ENCODE measurements at places on chromosomes 7 and 10. TPM values are rescaled to one million over a fixed set of nuclear protein-coding genes. Genes with fewer than 3 reads are reported as not detected.

NRCAM gene
- total RNA-seq, result 0.15 TPM

GOLGA7B gene
- total RNA-seq, result 1.0 TPM

DNA sequence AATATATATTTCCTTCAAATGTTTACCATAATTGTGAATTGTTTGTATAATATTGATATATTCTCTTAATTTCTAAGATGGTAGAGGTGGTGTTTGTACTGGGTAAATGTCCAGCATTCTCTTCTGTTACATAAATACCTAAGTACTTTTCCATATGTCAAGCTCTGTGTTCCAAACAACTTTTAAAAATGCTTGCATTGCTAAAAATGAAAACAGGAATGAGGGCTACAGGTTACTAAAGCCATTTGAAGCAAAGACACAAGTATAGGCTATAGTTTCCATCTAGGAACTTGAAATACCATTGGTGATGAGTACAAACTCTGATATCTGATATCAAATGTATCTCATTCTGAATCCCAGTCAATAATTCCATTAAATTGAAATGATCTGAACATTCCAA, 233.6 kb upstream of the SORCS1 start:
- DNase-seq, result no peak

KIN gene
- total RNA-seq, result 13.6 TPM

TUBAL3 gene
- 0.98 TPM for total RNA-seq

GIMAP6 gene
- 0.12 TPM for total RNA-seq

Data from HCT116 (cell line).